Colonic mucosa (tissue), 4 donors: ENCODE measurements at places on chromosomes 2 and 18. TPM values are rescaled to one million over a fixed set of nuclear protein-coding genes. Genes with fewer than 3 reads are reported as not detected.

GRCh38 chr2:184654945-184655344 lies 56.6 kb downstream of the ZNF804A start:
- no peaks in the 10 kb centered on the region for H3K36me3 ChIP-seq
- no peak overlapping the region for H3K4me3 ChIP-seq
- no peaks in the 10 kb centered on the region for H3K27me3 ChIP-seq
- no peaks in the 10 kb centered on the region for H3K4me1 ChIP-seq
- H3K27ac ChIP-seq, result no peak overlapping the region
- DNase-seq, result no peak

DNA sequence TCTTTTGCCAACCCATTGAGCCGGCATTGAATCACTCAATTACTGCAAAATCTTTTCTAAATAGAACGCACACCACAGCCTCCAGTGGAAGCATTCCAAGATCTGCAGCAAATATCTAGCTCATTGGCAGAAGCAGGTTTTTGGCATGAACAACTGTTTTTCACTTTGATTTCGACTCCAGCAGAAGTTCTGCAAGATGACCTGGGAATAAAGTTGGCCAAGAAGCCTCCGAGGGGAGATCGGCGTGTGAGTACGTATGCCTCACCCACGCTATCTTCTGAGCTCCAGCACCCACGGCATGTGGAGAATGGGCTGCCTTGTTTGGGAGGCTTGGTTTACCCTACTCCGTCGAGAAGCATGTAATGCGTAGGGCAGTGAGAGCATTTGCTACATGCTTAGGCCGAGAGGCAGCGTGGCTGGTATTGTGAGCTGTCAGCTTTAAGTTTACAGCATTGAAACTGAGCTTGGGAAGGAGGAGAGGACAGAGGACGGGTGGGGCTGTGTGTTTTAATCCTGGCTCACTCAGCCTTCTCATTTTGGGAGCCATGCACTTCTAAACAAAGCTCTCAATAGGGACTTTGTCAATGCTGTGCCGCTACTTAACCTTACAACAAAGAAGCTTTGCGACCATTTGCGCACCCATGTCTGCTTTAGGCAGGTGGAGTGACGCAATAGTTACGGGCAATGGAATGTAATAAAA lies 10.5 kb downstream of the PCARE start:
- H3K36me3 ChIP-seq, result no peaks in the 10 kb centered on the region
- H3K27ac ChIP-seq, result no peak overlapping the region
- H3K4me1 ChIP-seq, result no peaks in the 10 kb centered on the region
- no peaks in the 10 kb centered on the region for H3K27me3 ChIP-seq
- no peak for DNase-seq

The SERPINB13 gene
- not detected for total RNA-seq

GRCh38 chr2:153543635-153544071 lies 65.1 kb upstream of the RPRM start:
- no peak overlapping the region for H3K27ac ChIP-seq
- no peaks in the 10 kb centered on the region for H3K4me1 ChIP-seq
- H3K4me3 ChIP-seq, result no peak overlapping the region
- DNase-seq, result no peak
- H3K36me3 ChIP-seq, result no peaks in the 10 kb centered on the region

The PRR30 gene
- not detected for total RNA-seq

The IL37 gene
- total RNA-seq, result 0.99 TPM

GRCh38 chr2:174350018-174350417 lies 15.3 kb downstream of the SP9 start:
- peaks cover 5% of the 10 kb centered on the region for H3K27me3 ChIP-seq
- no peaks in the 10 kb centered on the region for H3K4me1 ChIP-seq
- no peak overlapping the region for H3K27ac ChIP-seq
- DNase-seq, result no peak

- no peak for DNase-seq
- no peaks in the 10 kb centered on the region for H3K27me3 ChIP-seq
- H3K4me1 ChIP-seq, result peaks cover 8% of the 10 kb centered on the region
- no peak overlapping the region for H3K4me3 ChIP-seq
- H3K27ac ChIP-seq, result peak overlapping the region; percentile 46
Observed at GRCh38 chr18:62814132-62814759, 98.9 kb downstream of the PHLPP1 start.

DNA sequence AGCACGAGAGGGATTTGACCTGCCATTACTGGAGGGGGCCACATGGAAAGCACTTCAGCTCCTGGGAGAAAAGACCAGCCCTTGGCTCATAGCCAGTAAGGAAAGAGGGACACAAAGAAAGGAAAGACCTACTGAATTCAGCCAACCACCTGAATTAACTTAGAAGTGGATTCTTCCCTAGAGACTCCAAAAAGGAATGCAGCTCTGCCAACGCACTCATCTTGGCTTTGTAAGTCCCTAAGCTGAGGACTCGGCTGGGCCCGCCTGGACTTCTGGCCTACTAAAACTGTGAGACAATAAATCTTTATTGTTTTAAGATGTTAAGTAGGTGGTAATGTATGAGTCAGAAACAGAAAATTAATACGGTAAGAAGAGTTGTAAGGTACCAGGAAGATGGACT lies 11.5 kb downstream of the ATF2 start:
- H3K27ac ChIP-seq, result peak overlapping the region; percentile 28
- DNase-seq, result peak; percentile 47
- H3K4me3 ChIP-seq, result no peak overlapping the region
- H3K36me3 ChIP-seq, result no peaks in the 10 kb centered on the region
- no peaks in the 10 kb centered on the region for H3K4me1 ChIP-seq
